Heart left ventricle (tissue), 16 donors: ENCODE measurements at places on chromosomes 11 and 22. TPM values are rescaled to one million over a fixed set of nuclear protein-coding genes. Genes with fewer than 3 reads are reported as not detected.

- peaks cover 17% of the 10 kb centered on the region for H3K27me3 ChIP-seq
- no peaks in the 10 kb centered on the region for H3K36me3 ChIP-seq
- peak; percentile 15 for DNase-seq
- no peak overlapping the region for H3K4me3 ChIP-seq
Observed at GRCh38 chr11:70711095-70711910, 313.0 kb downstream of the CTTN start.

The PANX2 gene
- total RNA-seq: not detected

DNA sequence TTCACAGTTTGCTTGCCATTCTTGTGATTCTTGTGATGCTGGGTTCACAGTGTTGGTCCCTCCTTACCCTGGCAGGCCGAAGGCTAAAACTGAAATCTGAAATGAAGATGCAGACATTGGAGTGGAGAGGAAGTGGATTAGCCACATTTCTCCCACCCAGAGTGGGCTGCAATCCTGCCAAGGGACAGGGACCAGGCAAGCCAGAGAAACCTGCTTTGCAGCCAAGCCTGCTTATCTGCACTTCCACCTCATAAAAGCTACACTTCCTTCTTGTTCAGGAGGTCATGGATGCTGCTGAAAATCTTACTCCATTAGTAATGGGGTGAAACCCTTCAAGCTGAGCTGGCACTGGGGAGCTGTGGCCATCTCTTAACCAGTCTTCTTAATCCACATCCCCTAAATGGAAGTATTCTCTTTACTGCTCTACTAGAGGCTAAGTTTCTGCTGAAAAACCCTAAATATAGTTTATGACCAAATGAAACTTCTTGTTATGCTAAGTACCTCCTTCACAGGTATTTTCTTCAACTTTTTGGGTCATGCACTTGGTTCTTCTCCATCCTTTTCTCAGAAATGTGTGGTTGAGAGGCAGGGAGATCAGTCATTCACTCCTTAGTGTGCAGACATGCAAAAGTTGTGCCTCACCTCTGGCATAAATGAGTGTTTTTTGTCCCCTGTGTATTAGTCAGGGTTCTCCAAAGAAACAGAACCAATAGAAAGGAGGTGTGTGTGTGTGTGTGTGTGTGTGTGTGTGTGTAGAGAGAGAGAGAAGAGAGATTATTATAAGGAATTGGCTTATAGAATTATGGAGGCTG lies 133.9 kb upstream of the BMAL1 start:
- H3K36me3 ChIP-seq: no peaks in the 10 kb centered on the region
- no peak overlapping the region for H3K27ac ChIP-seq
- no peak for DNase-seq

DNA sequence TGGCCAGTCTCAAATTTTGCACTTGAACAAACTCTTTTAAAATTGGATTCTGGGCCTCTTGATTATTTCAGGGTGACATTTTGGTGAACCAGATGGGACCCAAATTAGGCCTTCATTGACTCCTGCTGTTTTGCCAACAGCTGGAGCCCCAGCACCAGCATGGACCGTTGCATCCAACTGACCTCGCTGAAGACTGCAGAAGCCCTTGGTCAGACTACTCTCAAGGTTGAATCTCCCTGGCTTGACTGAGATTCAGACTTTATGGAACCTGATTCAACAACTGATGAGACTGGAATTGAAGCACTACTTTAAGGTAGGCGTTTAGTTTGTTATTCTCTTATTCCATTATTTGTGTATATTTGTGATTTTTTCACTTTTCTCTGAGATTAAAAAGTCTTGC lies 41.7 kb downstream of the NARS2 start:
- no peak overlapping the region for H3K27ac ChIP-seq
- DNase-seq: no peak
- H3K4me3 ChIP-seq: no peak overlapping the region
- no peaks in the 10 kb centered on the region for H3K4me1 ChIP-seq
- no peaks in the 10 kb centered on the region for H3K27me3 ChIP-seq

The MS4A15 gene
- total RNA-seq: not detected

The CHRDL2 gene
- total RNA-seq: 3.4 TPM

The PKDREJ gene
- 0.08 TPM for total RNA-seq

The SLC37A4 gene
- 7.4 TPM for total RNA-seq

The SLC25A18 gene
- total RNA-seq: 3.3 TPM

- no peaks in the 10 kb centered on the region for H3K27me3 ChIP-seq
- H3K27ac ChIP-seq: no peak overlapping the region
- H3K36me3 ChIP-seq: no peaks in the 10 kb centered on the region
Observed at GRCh38 chr11:67652965-67653845, 2.7 kb upstream of the ACY3 start.

The LMNTD2 gene
- 1.6 TPM for total RNA-seq

GRCh38 chr11:110297076-110297725 lies 787 bp upstream of the RDX start:
- H3K4me1 ChIP-seq: peaks cover 7% of the 10 kb centered on the region
- no peaks in the 10 kb centered on the region for H3K36me3 ChIP-seq

DNA sequence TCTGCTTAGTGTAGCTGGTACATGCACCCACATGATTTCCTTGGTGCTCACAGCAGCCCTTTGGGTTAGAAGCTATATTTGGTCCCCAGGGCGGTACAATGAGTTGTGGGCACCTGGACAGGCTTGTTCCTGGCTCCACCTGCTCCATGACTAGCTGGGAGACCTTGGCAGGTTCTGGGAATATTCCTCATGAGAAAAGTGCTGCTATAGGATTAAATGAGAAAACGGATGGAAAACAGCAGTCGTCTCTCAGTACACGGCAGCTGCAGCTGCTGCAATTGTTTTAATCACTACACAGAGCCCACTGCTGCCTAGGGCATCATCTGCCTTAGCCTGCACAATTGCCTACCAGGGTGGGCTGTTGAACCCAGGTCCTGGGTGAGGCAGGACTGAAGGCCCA lies 424.5 kb upstream of the B3GAT1 start:
- no peak overlapping the region for H3K27ac ChIP-seq
- no peak overlapping the region for H3K4me3 ChIP-seq
- DNase-seq: no peak
- no peaks in the 10 kb centered on the region for H3K36me3 ChIP-seq

GRCh38 chr22:20569059-20570058 lies 61.9 kb downstream of the MED15 start:
- no peak overlapping the region for H3K4me3 ChIP-seq
- H3K4me1 ChIP-seq: peaks cover 73% of the 10 kb centered on the region
- H3K36me3 ChIP-seq: peaks cover 96% of the 10 kb centered on the region
- no peaks in the 10 kb centered on the region for H3K27me3 ChIP-seq
- peak overlapping the region; percentile 7 for H3K27ac ChIP-seq

GRCh38 chr11:102396708-102397563 lies 49.9 kb downstream of the BIRC2 start:
- H3K27ac ChIP-seq: no peak overlapping the region
- H3K27me3 ChIP-seq: no peaks in the 10 kb centered on the region
- H3K4me1 ChIP-seq: peaks cover 3% of the 10 kb centered on the region
- DNase-seq: no peak
- no peak overlapping the region for H3K4me3 ChIP-seq
- H3K36me3 ChIP-seq: no peaks in the 10 kb centered on the region

DNA sequence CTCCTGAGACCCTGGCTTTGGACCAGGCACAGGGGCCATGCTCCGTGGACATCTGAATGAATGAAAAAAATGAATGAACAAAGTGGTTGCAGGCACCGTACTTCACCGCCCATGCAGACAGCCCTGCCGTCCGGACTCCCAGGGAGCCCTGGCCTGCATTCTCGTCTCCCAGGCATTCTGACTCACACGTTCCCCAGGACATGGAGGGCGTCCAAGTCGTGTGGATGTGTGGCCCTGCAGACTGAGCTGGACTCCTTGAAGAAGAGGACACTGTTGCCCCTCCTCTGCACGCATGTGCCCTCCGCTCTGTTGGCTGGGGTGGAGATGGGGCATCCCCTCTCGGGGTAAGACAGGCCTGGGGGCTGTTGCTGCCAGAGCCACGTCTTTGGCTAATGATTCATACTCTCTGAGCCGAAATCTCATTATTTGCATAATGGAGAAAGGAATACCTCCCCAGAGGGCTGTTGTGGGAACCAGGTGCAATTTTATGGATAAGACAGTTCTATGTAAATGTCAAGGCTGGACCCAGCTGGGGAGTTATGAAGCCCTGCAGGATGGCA lies 49.7 kb downstream of the RTL6 start:
- H3K36me3 ChIP-seq: no peaks in the 10 kb centered on the region
- H3K27ac ChIP-seq: no peak overlapping the region
- H3K4me3 ChIP-seq: no peak overlapping the region
- no peaks in the 10 kb centered on the region for H3K27me3 ChIP-seq
- DNase-seq: peak; percentile 78
- no peaks in the 10 kb centered on the region for H3K4me1 ChIP-seq

The EPS8L2 gene
- 1.2 TPM for total RNA-seq

DNA sequence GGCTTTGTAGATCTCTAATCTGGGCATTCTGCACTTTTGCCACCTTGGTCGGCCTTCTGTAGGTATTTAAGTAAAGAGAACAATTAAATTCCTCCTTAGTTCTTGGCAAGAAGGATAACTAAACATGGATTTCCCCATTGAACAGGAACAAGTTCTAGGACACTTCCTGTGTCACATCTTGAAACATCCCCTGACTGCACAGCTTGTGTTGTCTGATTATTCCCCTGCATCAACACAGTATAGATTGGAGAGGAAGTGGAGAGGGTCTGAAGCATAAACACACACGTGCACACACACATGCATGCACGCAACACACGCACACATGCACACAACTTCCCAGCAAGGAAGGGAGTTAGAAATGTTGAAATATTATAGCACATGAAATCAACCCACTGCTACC lies 8.6 kb downstream of the ISX start:
- no peaks in the 10 kb centered on the region for H3K4me1 ChIP-seq
- no peaks in the 10 kb centered on the region for H3K27me3 ChIP-seq
- H3K36me3 ChIP-seq: no peaks in the 10 kb centered on the region

GRCh38 chr11:17741487-17741886 lies 6.9 kb downstream of the KCNC1 start:
- H3K4me1 ChIP-seq: no peaks in the 10 kb centered on the region
- H3K4me3 ChIP-seq: no peak overlapping the region
- no peaks in the 10 kb centered on the region for H3K36me3 ChIP-seq
- H3K27me3 ChIP-seq: peaks cover 39% of the 10 kb centered on the region
- no peak overlapping the region for H3K27ac ChIP-seq

DNA sequence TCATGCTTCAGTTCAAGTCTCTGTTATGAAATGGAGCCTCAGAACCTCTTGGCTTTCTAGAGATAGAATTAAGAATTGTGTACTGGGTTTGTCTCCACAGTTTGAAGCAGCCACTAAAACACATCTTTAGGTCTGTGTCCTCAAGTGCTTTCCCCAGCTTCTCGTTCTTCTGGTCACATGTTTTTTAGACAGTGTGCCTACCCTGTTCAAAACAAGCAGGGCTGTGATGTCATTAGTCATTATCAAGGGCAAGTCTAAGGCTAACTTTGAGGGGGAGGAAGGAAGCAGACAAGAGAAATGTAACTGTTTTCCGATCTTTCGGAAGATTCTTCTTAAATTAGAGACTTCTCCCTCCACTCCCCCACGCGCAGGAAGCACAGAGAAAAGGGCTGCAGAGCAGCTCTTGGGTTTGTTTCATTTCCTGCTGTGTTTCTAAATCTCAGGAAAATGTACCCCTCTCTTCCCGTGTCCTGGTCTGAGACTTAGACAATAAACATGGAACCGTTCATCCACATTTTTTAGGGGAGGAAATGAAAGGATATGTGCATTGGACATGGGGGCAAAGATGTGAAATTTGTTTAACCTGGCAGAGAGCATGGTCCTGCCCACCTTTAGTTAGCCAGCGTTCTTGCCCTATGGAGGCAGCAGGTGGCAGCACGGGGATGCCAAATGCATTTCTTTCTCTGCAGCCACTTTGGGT lies 3.1 kb downstream of the AKIP1 start:
- H3K27me3 ChIP-seq: no peaks in the 10 kb centered on the region
- peak overlapping the region; percentile 31 for H3K27ac ChIP-seq
- H3K36me3 ChIP-seq: peaks cover 38% of the 10 kb centered on the region
- H3K4me3 ChIP-seq: peak overlapping the region; percentile 10
- peaks cover 25% of the 10 kb centered on the region for H3K4me1 ChIP-seq
- DNase-seq: peak; percentile 22

DNA sequence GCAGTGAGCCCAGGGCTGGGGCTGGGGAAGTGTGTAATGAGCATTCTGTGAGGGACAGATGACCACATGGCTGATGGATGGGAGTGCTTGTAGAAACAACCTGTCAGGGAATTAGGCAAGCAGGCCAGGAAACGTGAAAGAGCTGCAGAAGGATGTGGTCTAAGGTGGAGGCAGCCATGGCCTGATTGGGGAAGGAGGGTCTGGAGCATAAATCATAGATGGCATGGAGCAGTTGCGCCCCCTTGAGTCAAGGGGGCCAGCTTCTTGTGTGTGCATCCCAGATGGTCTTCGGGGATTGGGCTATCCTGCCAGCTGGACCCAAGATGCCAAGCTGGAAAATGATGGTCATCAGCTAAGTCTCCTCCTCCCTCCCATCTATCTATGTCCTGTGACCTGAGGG lies 119.4 kb upstream of the CLPB start:
- H3K36me3 ChIP-seq: no peaks in the 10 kb centered on the region
- no peak overlapping the region for H3K27ac ChIP-seq
- H3K4me3 ChIP-seq: no peak overlapping the region
- H3K27me3 ChIP-seq: no peaks in the 10 kb centered on the region
- no peak for DNase-seq
- H3K4me1 ChIP-seq: no peaks in the 10 kb centered on the region

The ATG16L2 gene
- 6.0 TPM for total RNA-seq

- no peak overlapping the region for H3K4me3 ChIP-seq
- H3K36me3 ChIP-seq: no peaks in the 10 kb centered on the region
- H3K27me3 ChIP-seq: no peaks in the 10 kb centered on the region
- no peaks in the 10 kb centered on the region for H3K4me1 ChIP-seq
- H3K27ac ChIP-seq: no peak overlapping the region
- DNase-seq: no peak
Observed at GRCh38 chr11:2213890-2214526, 42.4 kb upstream of the TH start.

- no peak overlapping the region for H3K27ac ChIP-seq
- H3K4me1 ChIP-seq: no peaks in the 10 kb centered on the region
- H3K36me3 ChIP-seq: no peaks in the 10 kb centered on the region
- DNase-seq: no peak
- peaks cover 7% of the 10 kb centered on the region for H3K27me3 ChIP-seq
- H3K4me3 ChIP-seq: no peak overlapping the region
Observed at GRCh38 chr22:47547239-47547661, 784.8 kb downstream of the TBC1D22A start.

DNA sequence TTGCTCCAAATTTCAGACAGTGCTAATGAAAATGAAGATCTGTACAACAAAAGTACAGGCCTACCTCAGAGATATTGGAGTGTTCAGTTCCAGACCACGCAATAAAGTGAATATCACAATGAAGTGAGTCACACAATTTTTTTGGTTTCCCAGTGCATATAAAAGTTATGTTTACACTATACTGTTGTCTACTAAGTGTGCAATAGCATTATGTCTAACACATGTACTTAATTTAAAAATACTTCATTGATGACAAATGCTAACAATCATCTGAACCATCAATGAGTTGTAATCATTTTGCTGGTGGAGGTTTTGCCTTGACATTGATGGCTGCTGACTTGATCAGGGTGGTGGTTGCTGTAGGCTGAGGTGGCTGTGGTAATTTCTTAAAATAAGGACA lies 60.6 kb upstream of the E2F8 start:
- no peak for DNase-seq
- no peaks in the 10 kb centered on the region for H3K36me3 ChIP-seq
- no peak overlapping the region for H3K4me3 ChIP-seq
- no peak overlapping the region for H3K27ac ChIP-seq

The NECTIN1 gene
- total RNA-seq: 28.6 TPM
